Common myeloid progenitor, CD34-positive (primary cell): ENCODE measurements at places on chromosomes 5 and 9.

DNA sequence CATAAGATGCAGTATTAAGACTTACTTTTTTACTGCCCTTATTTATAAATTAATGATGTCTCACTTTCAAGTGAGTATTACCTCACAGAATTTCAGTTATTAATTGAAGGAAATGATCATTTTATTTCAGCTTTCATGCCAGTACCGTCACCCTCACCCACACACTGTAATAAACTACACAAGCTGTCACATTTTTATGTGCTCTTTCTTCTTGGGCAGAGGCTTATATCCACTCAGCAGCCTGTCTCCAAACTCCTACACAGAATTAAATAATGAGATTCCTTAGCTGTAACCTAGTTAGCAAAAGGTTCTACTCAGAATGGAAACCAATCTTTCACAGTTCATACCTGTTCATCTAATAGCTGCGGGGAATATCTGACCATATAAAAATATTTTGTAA is 1915.8 kb upstream of the CDH6 start:
- no peak for DNase-seq

GRCh38 chr9:79224672-79225433 is 346.9 kb upstream of the TLE4 start:
- DNase-seq = no peak

DNA sequence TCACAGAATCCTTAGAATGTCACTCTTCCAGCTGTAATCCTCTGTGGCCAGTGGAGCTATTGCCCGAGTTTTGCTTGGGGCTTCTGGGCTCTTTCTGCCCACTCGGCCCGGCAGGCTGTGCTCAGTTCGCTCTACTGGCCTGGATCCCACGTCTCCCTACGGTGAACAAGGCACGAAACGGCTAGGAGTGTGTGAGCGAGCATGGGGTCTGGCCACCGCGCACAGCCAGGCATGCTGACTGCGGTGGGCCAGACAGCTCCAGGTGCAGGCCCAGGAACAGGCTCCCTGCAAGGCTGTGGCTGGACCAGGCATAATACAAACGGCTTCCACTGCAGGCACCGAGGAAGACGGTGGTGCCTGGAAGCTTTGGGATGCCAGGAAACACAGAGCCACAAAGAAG is 2035.5 kb upstream of the ACO1 start:
- DNase-seq = no peak

GRCh38 chr5:158127536-158127935 is 268.6 kb upstream of the CLINT1 start:
- DNase-seq = no peak

DNA sequence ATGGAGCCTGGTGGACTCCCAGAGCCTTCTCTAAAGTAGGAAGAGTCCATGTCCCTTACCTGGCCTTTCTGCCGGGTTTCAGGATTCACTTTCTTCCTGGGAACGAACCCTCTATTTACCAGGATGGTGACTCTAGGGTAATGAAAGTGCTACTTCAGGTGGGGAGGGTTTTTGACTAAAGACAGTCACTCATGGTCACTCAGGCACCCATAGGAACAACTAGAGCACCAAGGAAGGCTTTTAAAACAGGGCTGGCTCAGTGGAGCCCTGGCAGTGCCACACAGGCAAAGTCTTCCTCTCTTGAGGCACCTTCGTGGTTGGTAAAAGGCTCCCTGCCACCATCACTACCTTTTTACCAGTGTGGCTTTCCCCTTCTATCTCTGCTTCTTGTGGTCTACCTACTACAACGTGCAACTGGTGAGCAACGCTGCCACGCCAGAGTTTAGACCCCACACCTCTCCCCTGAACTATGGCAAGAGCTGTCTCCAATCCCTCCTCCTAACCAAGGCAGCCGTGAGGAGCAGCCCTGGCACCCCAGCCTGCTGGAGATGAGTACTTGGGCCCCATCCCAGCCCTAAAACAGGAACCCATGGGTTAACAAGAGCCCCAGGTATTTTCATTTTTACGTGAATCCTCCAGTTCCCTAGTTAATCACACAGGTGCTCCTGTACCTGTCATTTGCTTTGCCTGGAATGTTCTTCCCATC is 3.5 kb downstream of the SURF1 start:
- no peak for DNase-seq

DNA sequence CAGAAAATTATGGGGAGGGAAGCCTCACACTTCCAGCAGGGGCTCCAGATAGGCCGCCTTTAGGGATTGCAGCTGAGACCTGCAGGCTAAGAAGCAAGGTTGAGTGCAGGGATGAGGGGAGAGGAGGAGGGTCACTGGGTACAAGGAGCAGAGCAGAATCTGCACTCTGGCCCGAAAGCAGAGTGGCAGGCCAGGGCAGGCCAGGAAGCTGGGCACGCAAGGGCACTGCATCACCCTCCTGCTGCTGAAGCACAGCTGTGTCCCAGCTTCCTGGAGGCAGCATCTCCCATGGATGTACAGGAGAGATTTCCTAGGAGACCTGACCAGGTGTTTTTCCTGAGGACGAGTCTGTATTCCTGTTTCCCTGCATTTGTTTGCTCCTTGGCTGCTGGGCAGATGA is 92.1 kb downstream of the SYK start:
- DNase-seq = no peak

GRCh38 chr5:133081036-133081435 is 29.2 kb downstream of the HSPA4 start:
- DNase-seq = no peak

GRCh38 chr9:70554881-70555280 is 140.4 kb upstream of the KLF9 start:
- DNase-seq = no peak

DNA sequence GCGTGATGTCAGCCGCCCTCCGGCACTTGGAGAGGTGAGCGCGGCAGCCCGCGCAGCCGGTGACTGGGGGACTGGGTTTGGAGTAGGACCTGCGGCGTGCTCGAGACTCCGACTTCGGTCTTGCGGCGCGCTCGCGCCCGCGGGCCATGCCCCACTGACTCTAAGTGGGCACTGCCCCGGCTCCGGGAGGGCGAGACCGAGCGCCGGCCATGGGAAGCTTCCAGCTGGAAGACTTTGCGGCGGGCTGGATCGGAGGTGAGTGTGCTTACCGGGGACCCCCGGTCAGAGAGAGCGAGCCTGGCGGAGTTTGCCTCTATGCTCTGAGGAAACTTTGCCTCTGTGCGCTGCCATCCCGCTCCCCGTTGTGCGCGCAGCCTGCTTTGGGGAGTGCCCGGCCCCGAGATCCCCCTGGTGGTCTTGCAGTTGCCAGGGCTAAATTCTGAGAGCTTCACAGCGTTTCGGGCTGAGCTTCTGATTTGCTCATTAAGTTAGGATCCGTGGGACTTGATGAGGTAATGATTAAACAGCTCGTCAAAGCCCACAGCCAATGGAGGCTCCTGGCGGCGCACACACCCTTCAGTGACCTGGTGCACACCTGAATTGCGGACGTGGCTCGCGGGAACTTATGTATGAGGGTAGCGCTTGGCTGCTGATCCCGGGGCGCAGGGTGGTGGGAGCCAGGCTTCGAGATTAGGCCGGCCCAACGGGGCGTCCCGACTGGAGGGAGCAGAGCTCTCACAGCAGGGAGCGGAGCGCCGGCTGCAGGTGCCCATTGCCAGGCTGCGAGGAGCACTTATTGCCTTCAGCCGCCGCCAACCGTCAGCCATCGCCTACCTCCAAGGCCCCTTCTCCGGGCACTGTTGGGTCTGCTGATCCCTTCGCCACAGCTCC is at the start of gene SLC25A48:
Gene SLC25A48, plus strand, starts transcription at position 25 of the 891 bp plus-strand sequence. Its CDS starts 185 bp downstream, at position 210.
- peak; percentile 79 for DNase-seq

GRCh38 chr5:77636641-77637169 is 1.8 kb downstream of the OTP start:
- DNase-seq = no peak
